ENCODE measurements at places on chromosomes 7 and 10.

GRCh38 chr10:56623064-56623463 lies 262.0 kb upstream of the ZWINT start:
- no peak for ATAC-seq

DNA sequence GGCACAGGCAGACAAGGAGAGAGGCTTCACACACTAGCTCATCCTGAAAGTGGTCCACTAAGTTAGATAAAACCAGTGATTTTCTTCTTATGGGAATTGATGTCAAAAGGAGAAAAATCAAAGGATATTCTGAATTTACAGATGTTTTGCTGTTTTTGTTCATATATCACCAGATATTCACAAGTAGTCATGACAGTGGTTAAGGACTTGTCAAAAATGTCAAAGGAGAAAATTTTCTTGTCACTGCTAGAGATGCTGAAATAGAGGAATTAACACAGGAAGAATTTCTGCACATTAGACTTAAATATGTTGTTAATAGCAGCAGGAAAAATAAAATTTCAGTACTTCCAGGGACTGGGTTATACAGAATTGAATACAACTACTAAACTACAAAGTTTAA lies 78.3 kb downstream of the PRTFDC1 start:
- ATAC-seq = no peak

DNA sequence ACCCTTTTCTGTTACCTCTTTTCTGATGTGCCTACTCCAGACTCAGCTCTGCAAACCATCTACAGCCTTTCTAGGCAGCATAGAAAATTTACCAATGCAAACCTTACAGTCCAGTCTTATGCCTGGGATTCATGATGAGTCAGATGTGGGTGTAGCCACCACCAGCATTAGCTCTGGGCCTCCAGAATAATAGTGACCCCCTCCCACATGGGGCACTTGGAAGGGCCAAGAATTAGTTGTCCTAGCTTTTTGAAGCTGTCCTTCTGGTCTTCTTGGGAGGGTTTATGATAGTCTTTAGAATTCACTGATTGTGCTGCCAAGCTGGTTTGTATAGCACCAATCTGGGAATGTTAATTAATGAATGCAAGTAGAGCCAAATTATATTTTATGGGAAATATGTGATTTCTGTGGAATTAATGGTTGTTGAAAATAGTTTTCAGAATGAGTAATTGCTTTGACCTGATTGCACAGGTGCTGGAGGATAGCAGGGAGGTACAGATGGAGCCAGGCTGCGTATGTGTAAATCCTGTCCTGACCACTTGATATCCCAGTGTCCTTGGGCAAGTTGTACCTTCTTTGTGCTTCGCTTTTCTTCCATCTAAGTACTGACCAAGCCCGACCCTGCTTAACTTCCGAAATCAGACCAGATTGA lies 94.8 kb downstream of the CPED1 start:
- no peak for ATAC-seq

GRCh38 chr10:95281206-95281605 lies 9.6 kb downstream of the PDLIM1 start:
- no peak for ATAC-seq

GRCh38 chr10:103241262-103242011 lies 4.2 kb upstream of the RPEL1 start:
- no peak for ATAC-seq

- ATAC-seq = no peak
Measured at GRCh38 chr7:2182461-2182860, 50.3 kb downstream of the MAD1L1 start.

DNA sequence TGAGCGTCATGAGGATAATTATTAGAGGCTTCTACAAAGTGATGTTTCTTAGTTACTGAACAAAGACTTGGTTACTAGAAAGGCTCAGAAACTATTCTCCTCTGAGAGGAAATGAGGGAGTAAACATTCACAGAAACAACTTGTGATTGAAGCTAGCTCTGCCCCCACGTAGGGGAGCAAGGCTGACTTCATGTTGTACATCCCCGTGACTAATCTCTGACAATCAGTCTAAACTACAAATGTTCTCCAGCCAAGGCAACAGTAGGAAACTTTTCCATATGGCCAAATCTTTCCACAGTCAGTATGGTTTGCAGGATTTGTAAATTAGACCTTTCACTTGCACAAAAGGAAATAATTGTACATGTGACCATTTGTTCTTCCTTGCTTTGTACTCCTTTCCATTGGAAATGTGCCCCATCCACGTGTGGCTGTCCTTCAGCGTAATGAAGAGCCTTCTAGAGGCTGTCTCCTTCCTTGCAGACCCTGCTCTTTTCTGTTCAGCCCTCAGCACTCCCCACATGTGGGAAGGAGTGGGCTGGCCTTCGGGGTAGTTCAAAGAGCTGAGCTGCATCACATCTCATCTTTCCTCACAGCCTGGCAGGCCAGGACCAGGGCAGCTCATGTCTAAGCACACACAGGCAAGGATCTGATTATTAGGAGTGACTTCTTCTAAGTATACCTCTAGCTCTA lies 93.5 kb downstream of the PCGF5 start:
- no peak for ATAC-seq

DNA sequence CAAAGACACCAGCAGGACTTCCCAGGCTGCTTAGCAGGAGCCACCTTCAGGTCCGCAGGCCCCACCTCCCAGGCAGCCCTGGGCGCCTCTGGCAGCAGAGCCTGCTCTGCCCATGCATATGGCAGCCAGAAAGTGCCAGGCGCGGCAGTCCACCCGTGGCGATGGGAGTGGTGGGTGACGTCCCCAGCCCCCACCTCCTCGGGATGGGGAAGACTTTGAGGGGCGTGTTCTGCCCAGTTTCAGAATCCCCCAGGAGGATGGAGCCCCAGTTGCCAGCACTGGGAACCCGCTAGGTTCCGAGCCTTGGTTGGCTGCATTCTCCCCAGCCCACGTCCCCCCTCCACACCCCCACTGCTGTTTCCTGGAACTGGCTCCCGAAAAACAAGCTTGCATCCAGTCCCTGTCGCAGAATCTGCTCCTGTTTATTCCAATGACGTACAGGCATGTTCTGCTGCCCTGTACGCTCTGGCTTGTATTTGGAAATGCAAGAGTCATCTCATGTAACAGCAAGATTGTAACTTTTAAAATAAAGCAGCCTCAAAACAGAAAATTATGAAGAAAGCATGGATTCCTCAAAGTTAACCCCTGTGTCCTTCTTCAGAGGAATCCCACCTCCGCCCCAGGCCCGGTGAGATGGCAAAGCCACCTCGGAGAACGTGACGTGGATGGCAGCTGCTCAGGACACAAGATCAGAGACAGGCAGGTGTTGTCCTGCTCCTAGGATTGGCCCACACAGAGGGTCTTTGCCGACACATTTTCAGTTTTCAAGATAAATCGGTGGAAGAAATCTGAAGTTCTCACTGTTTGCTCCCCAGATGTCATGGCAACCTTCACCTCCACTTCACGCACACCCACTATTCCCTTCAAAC lies 87.8 kb upstream of the PPP2R2D start:
- no peak for ATAC-seq

DNA sequence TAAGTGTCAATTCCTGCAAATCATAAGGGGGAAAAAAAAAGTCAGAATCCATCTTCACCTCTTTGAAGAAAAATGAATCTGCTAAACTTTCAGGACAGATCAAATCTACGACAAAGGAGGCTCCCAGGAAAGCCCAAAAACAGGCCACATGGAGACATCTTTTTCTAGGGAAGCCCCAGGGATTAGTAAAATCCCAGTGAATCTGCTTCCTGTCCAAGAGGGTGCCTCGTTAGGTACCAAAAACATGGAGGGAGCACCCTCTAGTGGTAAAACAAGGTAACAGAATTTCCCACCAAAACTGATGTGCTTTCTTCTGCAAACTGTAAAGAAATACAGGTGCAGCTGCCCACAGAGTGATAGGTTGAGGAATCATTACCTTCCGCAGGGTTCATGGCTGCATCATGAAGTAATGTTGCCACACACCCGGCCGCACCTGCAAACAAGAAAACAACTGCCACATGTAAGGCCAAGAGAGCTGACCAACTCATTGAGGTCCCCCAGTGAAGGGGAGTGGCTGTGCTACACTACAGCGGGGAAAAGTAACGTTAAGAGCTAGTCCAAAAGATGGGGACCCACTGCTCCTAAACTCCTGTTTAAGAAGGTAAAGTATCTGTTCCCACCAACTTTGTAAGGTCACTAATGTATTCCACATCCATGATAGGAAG lies 7.9 kb downstream of the SLC25A28 start:
- peak; percentile 53 for ATAC-seq

DNA sequence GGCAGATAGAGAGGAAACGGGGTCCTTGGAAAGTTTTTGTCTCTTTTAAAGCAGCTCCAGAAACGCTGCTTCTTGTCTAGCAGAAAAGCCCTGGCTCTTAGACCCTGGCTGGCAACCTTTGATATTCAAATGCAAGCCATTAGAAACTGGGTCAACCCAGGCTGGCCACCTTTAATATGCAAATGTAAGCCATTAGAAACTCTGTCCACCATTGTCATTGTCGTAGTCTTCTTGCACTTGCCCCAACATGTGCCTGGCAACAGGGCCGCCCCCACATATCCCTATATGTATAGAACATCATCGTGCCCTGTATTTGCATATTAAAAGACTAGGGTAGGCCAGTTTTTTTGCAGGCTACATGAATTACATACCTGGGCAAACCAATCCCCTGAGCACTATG lies 621.3 kb upstream of the DPP6 start:
- no peak for ATAC-seq
